ENCODE measurements at places on chromosomes 11 and 22.

DNA sequence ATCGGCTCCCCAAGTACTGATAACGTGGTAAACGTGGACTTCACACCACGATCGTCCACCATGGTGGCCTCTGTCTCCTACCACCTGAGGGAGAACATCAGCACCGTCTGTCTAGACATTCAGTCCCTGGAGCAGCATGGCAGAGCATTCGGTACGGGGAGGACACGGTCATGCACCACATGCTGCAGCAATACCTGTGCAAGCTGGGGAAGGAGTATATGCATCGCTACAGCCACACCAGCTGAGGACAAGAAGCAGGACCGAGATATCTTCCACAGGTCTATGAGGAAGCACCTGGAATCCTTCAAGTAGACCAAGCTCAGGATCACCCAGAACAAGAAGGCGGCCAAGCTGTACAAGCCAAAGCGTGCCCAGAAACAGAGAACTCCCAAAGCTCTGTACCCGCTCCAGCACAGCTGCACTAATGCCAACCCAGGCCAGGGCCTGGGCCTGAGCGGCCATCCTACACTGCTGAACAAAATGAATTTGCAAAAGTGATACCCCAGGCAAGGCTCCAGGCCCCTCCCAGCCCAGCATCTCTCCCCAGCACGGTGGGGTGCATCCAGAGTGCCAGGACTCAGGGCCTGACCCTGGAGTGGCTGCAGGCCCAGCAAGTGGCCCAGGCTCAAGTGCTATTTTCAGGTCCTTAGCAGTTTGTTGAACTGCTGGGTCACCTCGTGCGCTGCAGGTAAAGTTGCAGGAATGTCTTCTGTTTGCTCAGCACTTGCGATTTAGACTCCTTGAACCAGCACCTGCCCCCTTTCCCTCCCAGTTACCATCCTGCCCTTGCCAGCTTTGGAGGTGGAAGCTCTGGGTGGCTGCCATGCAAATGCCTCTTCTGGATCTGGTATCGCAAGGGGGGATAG lies 119.3 kb upstream of the SERPIND1 start:
- DNase-seq = no peak

DNA sequence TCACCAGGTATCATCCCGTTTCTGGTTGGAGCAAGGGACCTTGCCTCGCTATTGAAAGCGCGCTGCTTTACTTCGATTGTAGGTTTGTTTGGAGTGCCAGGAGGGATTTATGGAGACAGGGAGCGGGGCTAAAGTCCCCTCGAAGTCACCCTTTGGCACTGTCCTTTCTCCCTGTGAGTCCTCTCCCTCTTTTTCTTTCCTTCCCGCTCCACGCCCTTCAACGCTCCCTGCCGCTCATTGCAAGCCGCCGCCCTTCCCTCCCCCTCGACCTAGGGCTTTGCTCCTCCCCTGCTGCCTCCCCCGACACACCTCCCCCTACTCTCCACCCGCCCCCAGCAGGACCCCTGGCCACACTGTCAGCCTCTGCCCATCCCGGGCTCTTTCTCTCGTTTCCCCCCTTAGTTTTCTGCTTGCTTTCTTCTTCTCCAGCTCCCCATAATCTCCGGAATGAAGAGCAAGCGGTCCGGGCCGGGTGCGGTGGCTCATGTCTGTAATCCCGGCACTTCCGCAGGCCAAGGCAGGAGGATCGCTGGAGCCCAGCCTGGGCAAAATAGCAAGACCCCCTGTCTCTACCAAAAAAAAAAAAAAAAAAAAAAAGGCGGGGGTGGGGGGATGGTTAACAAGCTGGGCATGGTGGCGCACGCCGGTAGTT lies 41.0 kb downstream of the AHNAK start:
- no peak for DNase-seq

DNA sequence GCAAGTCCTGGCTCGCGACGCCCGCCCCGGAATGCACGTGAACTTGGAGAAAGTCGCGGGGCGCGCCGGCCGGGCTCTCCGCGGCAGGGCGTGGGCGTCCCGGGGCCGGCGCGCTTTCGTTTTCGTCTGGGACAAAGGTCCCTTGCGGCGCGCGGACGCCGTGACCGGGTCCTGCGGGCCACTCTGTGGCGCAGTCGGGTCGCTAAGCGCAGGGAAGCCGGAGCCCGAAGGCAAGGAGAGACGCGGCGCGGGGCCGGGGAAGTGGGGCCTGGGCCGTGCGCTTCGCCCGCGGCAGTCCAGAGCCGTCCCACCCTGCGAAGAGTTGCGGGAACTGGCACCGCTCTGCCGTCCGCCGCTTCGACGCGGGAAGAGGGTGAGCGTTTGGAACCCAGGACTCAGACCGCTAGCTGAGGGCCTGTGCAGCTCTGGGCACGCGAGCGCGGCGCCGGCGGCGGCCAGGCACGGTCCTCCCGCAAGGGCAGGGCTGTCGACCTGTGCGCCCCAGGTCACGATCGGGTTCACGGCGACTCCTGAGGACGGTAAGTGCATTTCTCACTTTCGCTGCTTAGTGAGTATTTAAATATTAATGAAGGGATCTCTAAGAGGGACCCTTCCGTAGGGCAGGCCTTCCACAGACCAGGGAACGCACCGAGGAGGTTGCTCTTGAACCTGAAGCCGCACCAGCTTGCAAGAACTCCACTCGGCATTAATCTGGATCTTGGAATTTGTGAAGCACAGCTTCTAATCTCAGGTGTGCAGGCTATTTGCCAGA lies 78.0 kb upstream of the PPARA start:
- peak; percentile 22 for DNase-seq

DNA sequence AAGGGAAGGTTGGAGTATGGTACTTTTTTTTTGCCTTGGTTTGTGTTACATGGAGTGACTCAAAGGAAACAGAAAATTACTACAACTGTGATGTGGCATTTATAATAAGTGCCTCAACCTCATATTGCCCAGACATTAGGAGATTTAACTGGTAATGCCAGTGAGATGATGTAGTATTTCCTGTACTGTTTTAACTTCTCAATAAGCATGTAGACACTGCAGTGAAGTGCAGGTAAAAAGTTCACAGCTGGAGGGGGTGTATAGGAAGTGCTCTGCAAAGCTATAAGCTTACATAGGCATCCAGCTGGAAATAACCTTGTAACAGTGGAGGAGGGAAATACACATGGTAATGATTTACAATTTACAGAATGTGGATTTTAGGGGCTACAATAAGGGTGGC lies 138.2 kb upstream of the MTMR2 start:
- DNase-seq = peak; percentile 23

Data from activated T-cell treated with anti-CD3 and anti-CD28 coated beads, Interleukin-2, amount 50 U/mL, for 4 hours (primary cell).